Activated CD4-positive, alpha-beta T cell treated with anti-CD3 and anti-CD28 coated beads, Interleukin-2, amount 10 ng/mL, durations not matched to agents 24 days and 14 days (primary cell): ENCODE measurements at places on chromosomes 1 and 21. TPM values are rescaled to one million over a fixed set of nuclear protein-coding genes. Genes with fewer than 3 reads are reported as not detected.

DNA sequence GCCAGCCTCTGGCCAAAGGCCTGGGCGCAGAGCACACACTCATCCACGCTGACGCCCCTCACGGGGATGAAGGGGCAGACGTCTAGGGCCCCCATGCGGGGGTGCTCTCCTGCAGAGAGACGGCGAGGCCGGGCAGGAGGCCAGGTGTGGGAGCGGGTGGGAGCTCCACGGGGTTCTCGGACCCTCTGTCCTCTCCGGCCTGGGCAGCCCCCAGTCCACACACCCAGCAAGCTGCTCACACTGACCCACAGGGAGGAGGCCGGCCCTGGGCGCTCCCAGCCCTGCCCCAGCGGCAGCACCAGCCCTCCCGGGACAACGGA is 2.5 kb downstream of the FTCD start:
- DNase-seq: no peak

DNA sequence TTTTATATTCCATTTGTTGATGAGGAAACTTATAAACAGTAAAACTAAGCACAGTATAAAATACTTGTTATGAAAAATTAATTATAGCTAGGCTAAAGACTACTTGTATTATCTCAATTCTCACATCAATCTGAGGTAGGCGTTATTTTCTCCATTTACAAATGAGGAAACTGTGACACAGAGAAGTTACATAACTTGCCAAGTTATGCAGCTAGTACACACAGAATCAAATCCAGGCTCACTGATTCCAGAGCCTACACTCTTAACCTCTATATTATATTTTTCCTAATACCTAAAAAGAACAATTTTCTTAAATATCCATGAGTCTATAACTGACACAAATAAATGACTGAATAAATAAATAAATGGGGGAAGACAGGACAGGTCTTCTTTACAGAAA is 11.2 kb upstream of the VPS45 start:
- DNase-seq: no peak

- DNase-seq: peak; percentile 13
Observed at GRCh38 chr1:86582161-86582560, 35.3 kb downstream of the CLCA4 start.

DNA sequence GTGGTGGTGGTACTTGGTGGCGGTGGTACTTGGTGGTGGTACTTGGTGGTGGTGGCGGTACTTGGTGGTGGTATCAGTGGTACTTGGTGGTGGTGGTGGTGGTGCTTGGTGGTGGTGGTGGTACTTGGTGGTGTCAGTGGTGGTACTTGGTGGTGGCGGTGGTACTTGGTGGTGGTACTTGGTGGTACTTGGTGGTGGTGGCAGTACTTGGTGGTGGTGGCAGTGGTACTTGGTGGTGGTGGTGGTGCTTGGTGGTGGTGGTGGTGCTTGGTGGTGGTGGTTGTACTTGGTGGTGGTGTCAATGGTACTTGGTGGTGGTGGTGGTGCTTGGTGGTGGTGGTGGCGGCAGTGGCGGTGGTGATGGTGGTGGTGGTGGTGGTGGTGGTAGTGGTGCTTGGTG is 20.2 kb downstream of the COQ8A start:
- DNase-seq: no peak

Gene ANGPTL3
- not detected in 2 replicates for total RNA-seq

Gene WNT4
- not detected in 2 replicates for total RNA-seq

Gene STYXL2
- total RNA-seq: not detected in 2 replicates

Gene DNAJC28
- total RNA-seq: 0.09 and 0.12 TPM in 2 replicates

Gene C1orf87
- total RNA-seq: not detected in 2 replicates
